ENCODE measurements at places on chromosomes 3 and 15.

- no peak for DNase-seq
Measured at GRCh38 chr3:52246264-52246620, 683 bp downstream of the PPM1M start.

- DNase-seq = no peak
Measured at GRCh38 chr15:39365161-39365560, 215.7 kb upstream of the THBS1 start.

DNA sequence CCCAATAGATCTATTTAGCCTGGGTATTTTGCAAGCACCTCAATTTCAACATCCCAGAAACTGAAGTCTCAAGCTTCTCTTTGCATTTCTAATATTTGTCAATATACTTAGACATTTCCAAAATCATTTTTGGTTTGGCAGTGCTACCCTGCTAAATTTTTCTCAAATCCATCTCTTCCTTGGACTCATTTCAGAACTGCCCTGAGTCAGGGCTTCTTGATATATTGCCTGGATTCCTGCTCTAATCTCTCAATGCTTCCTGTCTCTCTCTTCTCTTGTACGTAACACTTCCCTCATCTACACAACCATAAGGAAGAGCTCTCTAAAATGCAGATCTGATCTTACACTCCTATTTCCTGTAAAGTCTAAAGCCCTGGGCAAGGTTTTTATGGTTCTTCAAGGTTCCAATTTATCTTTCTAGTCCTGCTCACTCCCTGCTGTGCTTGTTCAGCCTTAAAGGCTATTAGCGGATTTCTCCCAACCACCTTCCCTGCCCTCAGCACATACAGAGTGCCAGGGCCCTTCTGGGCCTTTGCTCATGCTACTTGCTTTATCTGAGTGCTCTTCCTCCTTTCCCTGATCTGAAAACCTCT, 53.0 kb upstream of the MME start:
- no peak for DNase-seq

- DNase-seq = no peak
Measured at GRCh38 chr3:46990573-46991374, 11.3 kb downstream of the NBEAL2 start.

- no peak for DNase-seq
Measured at GRCh38 chr3:4409971-4410573, 57.0 kb downstream of the SUMF1 start.

GRCh38 chr3:129231331-129232119, 17.9 kb upstream of the COPG1 start:
- DNase-seq = no peak

Data from endodermal cell (in vitro differentiated cells).